ENCODE measurements at places on chromosomes 5 and 9.

- no peak for DNase-seq
Measured at GRCh38 chr9:82080265-82080664, 91.7 kb downstream of the SPATA31D1 start.

DNA sequence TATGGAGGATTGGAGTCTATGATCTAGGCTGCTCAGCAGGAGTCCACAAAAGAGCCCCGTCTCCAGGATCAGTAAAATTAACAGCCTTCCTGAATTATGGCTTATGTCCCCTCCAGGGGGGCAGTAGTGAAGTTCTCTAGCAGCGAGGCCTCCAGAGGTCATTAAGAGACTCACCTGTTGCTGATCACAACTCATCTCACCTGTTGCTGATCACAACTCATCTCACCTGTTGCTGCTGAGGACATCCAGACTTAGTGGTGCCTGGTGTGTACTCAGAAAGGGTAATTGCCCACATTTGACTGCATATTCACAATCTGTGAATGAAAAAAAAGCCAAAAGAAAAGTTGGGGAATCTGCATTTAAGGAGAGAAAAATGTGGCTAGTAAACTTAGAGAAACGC lies 129.5 kb downstream of the SMARCA2 start:
- DNase-seq, result no peak

DNA sequence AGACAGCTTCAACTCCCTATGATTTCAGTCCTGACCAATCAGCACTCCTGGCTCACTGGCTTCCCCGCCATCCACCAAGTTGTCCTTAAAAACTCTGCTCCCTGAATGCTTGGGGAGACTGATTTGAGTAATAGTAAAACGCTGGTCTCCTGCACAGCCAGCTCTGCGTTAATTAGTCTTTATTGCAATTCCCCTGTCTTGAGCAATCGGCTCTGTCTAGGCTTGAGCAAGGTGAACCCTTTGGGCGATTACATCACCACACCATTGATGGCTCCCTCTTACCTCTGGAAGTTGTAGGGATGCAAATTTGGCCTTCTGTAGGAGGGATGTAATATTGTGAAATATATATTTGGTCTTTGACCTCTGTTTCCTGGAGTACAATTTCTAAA lies 2.9 kb upstream of the SLC23A1 start:
- DNase-seq, result no peak

- DNase-seq, result peak; percentile 59
Measured at GRCh38 chr9:96875461-96876142, 21.3 kb upstream of the ZNF782 start.

DNA sequence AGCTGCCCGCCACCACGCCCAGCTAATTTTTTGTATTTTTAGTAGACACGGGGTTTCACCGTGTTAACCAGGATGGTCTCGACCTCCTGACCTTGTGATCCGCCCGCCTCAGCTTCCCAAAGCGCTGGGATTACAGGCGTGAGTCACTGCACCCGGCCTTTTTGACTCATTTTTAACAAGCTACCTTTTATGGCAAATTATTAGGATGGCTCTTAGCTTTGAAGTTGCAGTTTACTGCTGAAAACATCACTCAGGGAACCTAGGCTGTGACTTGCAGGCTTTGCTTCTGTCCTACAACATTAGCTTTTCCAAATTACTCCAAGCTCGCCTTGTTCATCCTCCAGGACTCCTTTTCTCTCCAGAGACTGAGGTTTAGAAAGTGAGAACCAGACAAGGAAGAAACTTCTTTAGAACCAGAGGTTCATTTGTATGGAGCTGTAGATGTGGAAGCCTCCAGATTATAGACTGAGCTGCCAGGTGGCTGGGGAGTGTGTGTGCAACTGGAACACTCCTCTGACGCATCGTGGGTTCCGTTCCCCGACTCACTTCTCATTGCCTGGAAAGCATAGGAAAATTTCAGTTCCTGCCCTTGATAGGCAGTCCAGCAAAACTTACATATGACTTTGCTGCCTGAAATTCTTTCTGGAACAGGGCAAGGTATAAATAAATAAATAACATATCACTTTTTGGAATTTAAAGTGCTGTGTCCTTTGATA lies 23.8 kb upstream of the SPTAN1 start:
- no peak for DNase-seq

DNA sequence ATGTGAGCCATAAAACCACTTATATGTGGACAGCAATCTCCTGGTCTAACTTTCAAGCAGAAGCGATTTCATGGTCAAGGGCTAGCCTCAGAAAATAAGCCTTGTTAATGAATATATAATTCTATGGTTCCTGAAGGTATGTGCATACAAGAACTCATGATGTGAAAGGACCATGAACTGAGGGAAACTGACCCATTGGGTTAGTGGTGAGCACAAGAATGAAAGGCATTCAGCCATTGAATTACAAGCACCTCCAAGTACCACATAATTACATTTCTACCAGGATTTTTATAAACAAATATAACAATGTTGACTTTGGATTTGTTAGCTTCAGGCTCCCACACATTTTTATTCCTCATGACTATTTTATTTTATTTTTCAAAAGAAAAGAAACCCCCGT lies 459.0 kb downstream of the TLE4 start:
- DNase-seq, result no peak

GRCh38 chr9:34171753-34172535 lies 6.9 kb upstream of the UBAP1 start:
- DNase-seq, result no peak

GRCh38 chr5:52799358-52799982 lies 11.8 kb downstream of the ITGA1 start:
- DNase-seq, result peak; percentile 74

DNA sequence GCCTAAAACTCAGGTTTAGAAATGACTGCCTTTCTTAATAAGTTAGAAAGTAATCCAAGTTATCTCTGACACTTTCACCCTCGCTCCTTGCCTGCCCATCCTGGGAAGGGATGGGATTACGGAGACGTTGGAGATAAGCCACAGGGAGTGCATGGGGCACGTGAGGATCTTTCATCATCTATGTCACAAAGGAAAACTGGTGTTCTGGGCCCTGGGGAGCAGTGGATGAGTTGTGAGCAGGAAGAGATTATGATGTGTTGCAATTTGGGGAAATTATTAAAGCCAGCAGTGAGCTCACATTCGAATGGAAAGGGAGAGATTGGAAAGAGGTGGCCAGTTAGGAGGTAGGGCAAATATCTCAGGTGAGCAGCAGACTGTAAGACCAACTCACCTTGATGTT lies 12.8 kb downstream of the AFAP1L1 start:
- DNase-seq, result peak; percentile 77

All from AG20443 (cell line).